ENCODE measurements at places on chromosomes 2 and 18. TPM values are rescaled to one million over a fixed set of nuclear protein-coding genes. Genes with fewer than 3 reads are reported as not detected.

DNA sequence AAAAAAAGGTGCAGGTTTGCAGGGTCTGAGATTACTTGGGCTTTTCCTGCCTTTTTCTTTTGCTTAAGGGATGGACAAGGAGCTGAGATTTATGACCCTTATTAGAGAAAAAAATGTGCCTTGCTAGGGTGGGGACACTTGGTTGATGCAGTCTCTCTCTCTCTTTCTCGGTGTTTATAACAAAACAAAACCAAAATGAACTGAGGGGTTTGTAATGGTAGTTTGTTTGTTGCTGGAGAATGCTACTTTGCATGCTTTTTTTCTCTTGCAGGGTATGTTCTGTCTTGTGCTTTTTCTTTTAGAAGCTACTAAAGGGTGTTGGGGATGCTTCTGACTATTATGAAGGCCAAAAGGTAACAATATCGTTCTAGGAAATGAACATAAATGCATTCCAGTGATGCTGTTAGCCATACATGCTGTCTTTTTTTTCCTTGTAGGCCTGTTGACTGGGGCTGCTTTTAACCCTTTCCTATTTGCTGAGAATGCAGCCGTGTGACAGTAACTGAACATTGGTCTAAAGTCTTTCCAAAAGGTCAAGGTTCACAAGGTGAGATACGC, 435 bp downstream of the ZNF532 start:
- peak overlapping the region; percentile 81 for H3K27ac ChIP-seq
- H3K4me1 ChIP-seq = peaks cover 20% of the 10 kb centered on the region
- H3K36me3 ChIP-seq = no peaks in the 10 kb centered on the region

The ARHGAP15 gene
- total RNA-seq = 198 TPM

The FSHR gene
- not detected for total RNA-seq

- no peak overlapping the region for H3K4me3 ChIP-seq
- H3K4me1 ChIP-seq = no peaks in the 10 kb centered on the region
- H3K27me3 ChIP-seq = no peaks in the 10 kb centered on the region
- H3K27ac ChIP-seq = no peak overlapping the region
- H3K36me3 ChIP-seq = no peaks in the 10 kb centered on the region
Measured at GRCh38 chr2:68089961-68090360, 27.2 kb upstream of the C1D start.

DNA sequence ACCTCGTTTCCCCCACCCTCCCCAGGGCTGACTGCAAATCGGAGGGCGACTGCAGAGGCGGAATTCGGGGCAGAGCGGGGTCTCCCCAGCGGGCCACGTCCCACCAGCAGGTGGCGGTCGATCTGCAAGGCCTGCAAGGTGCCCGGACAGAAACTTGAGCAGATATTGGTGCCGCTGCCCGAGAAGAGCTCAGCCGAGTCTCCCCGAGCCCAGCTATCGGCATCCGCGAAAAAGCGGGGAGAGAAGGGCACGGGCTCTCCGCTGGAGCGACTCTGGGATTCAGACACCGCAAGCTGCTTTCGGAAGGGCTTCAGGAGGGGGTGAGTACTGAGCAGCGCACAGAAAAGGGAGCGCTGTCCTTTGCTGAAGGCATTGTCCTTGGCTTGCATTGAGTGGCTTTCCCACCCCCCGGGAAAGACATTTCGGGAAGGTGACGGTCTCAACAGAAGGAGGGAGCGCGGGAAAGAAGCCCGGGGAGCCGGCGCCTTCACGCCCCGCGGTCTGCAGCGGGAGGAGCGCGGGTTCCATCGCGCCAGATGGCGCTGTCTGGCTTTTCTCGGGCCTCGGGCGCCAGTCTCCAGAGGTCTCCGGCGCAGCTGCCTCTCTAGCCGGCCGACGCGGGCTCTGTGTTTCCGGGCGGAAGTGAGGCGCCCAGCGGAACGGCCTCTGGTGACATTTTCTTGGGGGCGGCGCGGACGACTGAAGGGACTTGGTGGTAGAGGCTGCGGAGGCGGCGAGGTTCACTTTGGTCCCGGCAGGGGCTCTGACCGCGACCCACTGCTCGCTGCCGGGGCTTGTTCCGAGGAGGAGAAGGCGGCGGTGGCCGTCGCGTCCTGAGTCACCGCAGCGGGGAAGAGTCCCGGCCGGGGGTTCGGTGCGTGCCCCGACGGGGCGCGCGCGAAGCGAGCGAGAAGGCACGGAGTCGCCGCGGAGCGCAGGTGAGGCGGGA, 69.5 kb downstream of the HAUS1 start:
- peaks cover 25% of the 10 kb centered on the region for H3K4me1 ChIP-seq
- H3K4me3 ChIP-seq = peak overlapping the region; percentile 90
- no peaks in the 10 kb centered on the region for H3K36me3 ChIP-seq
- DNase-seq = peak; percentile 95
- no peaks in the 10 kb centered on the region for H3K27me3 ChIP-seq
- peak overlapping the region; percentile 88 for H3K27ac ChIP-seq

GRCh38 chr18:11553098-11553940, 56.1 kb upstream of the SLC35G4 start:
- no peaks in the 10 kb centered on the region for H3K36me3 ChIP-seq
- peak; percentile 56 for DNase-seq
- no peaks in the 10 kb centered on the region for H3K4me1 ChIP-seq
- H3K27me3 ChIP-seq = no peaks in the 10 kb centered on the region

DNA sequence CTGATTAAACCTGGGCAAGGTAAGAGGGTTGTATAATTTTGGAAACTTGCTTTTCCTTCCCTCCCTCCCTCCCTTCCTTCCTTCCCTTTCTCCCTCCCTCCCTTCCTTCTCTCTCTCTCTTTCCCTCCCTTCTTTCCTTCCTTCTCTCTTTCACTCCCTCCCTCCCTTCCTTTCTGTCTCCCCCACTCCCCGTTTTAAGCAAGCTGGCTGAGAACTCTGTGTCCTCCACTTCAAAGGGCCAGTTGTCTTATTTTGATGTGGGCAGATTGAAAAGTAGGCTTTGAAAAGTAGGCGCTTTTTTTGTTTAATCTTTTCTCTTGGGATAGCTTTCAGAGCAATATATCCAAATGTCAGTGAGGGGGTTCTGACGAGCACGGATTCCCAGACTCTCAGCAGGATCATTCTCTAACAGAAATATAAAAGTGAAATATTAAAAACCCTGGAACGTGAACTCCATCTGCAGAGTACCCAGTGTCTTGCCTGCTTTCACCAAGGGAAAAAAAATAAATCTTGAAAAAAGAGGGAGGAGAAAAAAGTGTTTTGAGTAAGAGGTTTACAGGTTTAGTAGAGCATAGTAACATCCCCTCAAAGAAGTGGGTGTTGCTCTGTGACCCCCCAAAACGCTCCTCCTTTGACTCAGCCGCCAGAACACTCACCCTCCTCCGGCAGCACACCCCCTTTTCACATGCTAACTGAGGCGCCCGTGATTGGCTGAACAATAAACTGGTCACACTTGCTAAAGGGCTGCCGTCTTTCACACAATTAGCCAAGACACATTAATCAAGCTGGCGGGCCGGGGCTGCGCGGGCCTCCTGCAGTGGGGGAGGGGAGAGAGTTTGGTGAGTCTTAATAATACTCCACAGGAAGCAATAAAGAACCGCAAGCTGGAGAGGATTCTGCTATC, 52.2 kb downstream of the CDK15 start:
- H3K4me1 ChIP-seq = peaks cover 6% of the 10 kb centered on the region
- no peak for DNase-seq
- no peak overlapping the region for H3K4me3 ChIP-seq
- H3K36me3 ChIP-seq = no peaks in the 10 kb centered on the region
- H3K27me3 ChIP-seq = peaks cover 34% of the 10 kb centered on the region

GRCh38 chr2:162317861-162318327, 590 bp downstream of the IFIH1 start:
- peak overlapping the region; percentile 100 for H3K27ac ChIP-seq
- peak overlapping the region; percentile 94 for H3K4me3 ChIP-seq
- peaks cover 3% of the 10 kb centered on the region for H3K36me3 ChIP-seq
- H3K4me1 ChIP-seq = peaks cover 34% of the 10 kb centered on the region
- no peaks in the 10 kb centered on the region for H3K27me3 ChIP-seq

The CAPN14 gene
- total RNA-seq = 6.0 TPM

- H3K4me1 ChIP-seq = no peaks in the 10 kb centered on the region
- H3K4me3 ChIP-seq = no peak overlapping the region
- H3K27ac ChIP-seq = no peak overlapping the region
- no peaks in the 10 kb centered on the region for H3K36me3 ChIP-seq
- no peaks in the 10 kb centered on the region for H3K27me3 ChIP-seq
Measured at GRCh38 chr2:65934992-65935629, 499.8 kb upstream of the MEIS1 start.

The IL36RN gene
- not detected for total RNA-seq

DNA sequence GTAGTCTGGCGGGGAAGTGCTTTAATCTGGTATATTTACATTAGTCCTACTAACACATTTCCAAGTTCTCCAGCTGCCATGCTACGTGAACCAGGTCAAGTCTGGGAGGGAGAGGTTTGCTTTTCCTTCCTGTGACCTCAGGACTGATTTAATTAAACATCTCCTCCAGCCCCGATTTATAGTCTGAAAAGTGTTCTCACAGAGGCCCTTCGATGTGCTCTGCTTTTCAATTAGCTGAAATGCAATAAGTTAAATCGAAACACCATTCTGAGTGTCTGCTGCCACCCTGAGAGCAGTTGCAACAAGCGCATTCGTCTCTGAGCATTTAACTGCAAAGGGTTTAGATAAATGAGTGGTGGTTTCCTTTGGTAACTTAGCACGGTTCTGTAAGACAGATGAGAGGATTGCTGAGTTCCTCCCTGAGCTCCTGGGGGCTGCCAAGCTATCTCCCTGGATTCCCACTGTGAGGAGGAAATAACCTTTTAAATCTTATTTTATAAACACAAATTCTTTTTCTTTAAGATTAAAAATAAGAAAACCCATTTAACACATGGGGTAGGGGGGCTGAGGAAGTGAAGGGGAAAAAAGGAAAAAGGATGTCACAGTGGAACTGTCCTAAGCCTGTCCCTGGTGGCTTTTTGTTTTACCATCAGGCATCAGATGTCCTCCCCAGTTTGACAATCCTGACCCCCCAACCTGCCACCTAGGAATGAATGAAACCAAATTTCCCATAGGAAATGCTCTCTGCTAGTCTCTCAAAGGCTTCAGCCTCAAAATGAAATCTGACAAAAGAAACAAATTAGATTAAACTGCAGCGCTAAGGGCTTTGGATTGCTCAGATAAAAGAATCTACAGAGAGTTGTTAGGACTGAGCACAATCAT, 56.5 kb upstream of the CREB1 start:
- peaks cover 5% of the 10 kb centered on the region for H3K4me1 ChIP-seq
- H3K36me3 ChIP-seq = no peaks in the 10 kb centered on the region
- peak; percentile 28 for DNase-seq

The SULT1C2 gene
- not detected for total RNA-seq

DNA sequence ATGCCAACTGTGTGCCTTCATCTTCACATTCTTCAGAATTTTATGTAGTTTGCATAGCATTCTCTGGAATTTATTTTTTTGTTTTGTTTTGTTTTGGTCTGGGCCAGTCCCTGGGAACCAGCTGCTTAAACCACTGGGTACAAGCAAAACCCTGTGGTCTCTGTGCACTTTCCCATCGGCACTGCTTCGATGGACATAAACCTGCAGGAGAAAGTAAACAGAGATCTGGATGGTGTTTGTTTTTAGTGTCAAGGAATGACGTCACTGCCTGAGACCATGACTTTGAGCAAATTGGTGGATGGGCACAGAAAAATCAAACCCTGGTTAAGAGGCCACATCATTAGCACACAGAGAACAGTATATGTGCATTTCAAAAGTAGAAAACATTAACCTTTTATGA, 64.7 kb upstream of the RASGRP3 start:
- no peaks in the 10 kb centered on the region for H3K27me3 ChIP-seq
- no peak for DNase-seq
- no peak overlapping the region for H3K4me3 ChIP-seq

DNA sequence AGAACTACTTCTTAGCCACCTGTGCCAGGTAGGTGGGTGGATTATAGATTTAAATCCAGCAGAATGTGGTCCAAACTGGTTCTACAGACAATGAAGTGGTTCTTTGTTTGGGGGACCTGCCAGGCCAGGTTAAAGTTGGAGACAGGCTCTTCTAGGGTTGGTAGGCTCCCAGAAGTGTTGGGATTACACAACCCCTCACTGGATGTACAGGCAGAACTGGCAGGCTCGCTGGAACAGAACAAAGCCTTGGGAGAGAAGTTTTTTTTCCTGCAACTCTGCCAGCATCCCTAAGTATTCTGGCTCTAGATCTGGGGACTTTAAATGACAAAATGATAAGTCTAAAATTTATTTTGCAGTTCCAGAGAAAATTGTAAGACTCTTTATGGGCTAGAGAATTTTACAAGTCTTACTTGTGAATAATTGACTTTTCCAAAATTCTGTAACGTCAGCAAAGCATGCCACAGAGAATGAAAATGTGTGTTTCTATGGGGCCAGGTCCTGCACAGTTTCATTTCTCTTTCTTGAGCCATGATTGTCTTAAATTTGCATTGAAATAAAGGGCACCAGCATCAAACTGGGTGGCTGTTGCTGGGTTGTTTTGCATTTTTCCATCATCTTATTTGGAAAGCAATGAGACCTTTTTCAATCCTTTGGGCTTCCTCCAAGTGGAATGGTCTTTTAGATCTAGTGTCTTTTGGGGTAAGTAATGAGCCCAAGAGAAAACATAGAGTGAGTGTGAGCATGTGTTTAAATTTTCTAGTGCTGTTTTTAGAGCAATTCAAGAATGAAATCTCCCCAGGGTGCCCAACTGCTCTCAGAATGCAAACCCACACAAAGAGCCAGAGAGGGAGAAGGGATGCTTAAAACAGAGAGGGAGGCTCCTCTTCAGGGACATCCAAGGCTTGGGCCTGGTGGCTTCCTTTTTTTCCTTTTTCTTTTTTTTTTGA, 32.4 kb upstream of the ATL2 start:
- peaks cover 18% of the 10 kb centered on the region for H3K4me1 ChIP-seq
- DNase-seq = peak; percentile 24
- H3K27me3 ChIP-seq = no peaks in the 10 kb centered on the region

DNA sequence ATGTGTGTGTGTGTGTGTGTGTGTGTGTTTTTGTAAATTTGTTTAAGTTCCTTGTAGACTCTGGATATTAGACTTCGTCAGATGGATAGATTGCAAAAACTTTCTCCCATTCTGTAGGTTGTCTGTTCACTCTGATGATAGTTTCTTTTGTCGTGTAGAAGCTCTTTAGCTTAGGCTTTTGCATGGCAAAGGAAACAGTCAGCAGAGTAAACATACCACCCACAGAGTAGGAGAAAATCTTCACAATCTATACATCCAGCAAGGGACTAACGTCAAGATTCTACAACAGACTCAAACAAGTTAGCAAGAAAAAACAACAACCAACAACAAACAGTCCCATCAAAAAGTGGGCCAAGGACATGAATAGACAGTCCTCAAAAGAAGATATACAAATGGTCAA, 336.7 kb upstream of the ATP5MC3 start:
- H3K27ac ChIP-seq = no peak overlapping the region
- H3K4me3 ChIP-seq = no peak overlapping the region
- H3K4me1 ChIP-seq = no peaks in the 10 kb centered on the region
- H3K27me3 ChIP-seq = no peaks in the 10 kb centered on the region
- no peaks in the 10 kb centered on the region for H3K36me3 ChIP-seq
- no peak for DNase-seq

The ITGB6 gene
- not detected for total RNA-seq

DNA sequence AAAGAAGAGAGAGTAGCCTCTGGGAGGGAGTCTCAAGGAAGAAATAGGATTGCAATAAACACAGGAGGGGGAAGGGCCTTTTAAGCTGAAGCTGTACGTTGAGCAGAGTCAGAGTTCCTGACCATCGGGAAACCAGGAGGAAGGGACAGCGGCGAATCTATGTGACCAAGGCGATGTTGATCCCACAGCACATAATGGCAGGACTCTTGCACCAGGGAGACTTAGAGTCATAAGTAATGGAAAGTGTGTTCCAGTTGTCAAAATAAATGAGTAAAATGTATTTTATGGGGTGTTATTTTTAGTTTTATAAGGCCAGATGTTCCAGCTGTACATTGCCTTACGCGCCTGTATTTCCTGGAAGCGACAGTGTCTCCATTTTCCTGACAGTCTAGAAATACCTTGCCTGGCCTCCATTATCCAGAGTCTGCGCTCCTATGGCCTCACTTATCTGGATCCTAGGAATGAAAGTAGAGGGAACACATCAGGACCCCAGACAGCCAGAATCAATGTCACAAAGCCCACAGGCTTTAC, 152.8 kb upstream of the COPS8 start:
- H3K27ac ChIP-seq = no peak overlapping the region
- no peaks in the 10 kb centered on the region for H3K36me3 ChIP-seq
- H3K4me3 ChIP-seq = no peak overlapping the region

The NETO1 gene
- 7.2 TPM for total RNA-seq
